ENCODE measurements at places on chromosomes 1 and 21. TPM values are rescaled to one million over a fixed set of nuclear protein-coding genes. Genes with fewer than 3 reads are reported as not detected.
A peak's percentile ranks its signal among the peaks of the same experiment; 100 is the strongest.

- no peak for DNase-seq
- no peaks in the 10 kb centered on the region for H3K27me3 ChIP-seq
- no peaks in the 10 kb centered on the region for H3K4me1 ChIP-seq
- no peak overlapping the region for H3K27ac ChIP-seq
- no peak overlapping the region for H3K4me3 ChIP-seq
Observed at GRCh38 chr1:208528578-208529240, 284.5 kb upstream of the PLXNA2 start.

GRCh38 chr1:230548997-230549396 is 93.3 kb upstream of the COG2 start:
- H3K4me3 ChIP-seq: no peak overlapping the region
- no peak for DNase-seq
- H3K36me3 ChIP-seq: no peaks in the 10 kb centered on the region
- no peaks in the 10 kb centered on the region for H3K4me1 ChIP-seq

DNA sequence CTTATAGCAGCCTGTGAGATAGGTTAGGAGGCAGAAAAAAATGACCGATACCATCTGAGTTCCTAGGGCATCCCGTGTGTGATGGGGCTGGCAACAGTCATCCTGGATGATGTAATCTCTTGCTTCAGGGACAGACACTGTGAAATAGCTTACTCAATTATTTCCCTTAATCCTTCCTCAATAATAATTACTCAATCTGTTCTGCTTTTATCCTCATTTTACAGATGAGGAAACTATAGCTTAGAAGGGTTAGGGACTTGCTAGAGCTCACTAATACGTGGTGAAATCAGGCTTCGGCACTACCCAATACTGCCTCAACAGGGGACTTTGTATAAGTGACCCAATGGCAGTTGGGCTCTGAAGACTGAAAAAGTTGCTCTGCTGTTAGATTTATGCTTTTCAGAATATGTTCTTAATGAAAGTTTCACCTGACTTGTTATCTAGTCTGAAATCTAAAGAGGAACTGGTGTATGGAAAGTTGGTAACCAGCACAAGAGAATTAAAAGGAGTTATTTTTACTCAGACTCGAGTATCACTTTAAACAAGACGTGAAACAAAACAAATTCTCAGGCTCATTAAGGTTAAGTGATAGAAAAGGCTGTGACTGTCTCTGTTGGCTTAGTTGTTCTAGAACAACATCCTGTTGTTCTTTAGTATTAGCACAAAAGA is 14.4 kb downstream of the CD55 start:
- no peak overlapping the region for H3K4me3 ChIP-seq
- DNase-seq: no peak
- no peaks in the 10 kb centered on the region for H3K27me3 ChIP-seq
- no peak overlapping the region for H3K27ac ChIP-seq
- no peaks in the 10 kb centered on the region for H3K4me1 ChIP-seq
- H3K36me3 ChIP-seq: peaks cover 26% of the 10 kb centered on the region

- no peak overlapping the region for H3K27ac ChIP-seq
- H3K27me3 ChIP-seq: no peaks in the 10 kb centered on the region
- no peaks in the 10 kb centered on the region for H3K36me3 ChIP-seq
- no peak overlapping the region for H3K4me3 ChIP-seq
- DNase-seq: no peak
- no peaks in the 10 kb centered on the region for H3K4me1 ChIP-seq
Observed at GRCh38 chr1:33712186-33712585, 151.7 kb upstream of the HMGB4 start.

GRCh38 chr1:32855861-32856617 is 14.7 kb downstream of the FNDC5 start:
- H3K27ac ChIP-seq: no peak overlapping the region
- H3K4me3 ChIP-seq: no peak overlapping the region
- no peaks in the 10 kb centered on the region for H3K27me3 ChIP-seq
- DNase-seq: no peak
- H3K36me3 ChIP-seq: peaks cover 24% of the 10 kb centered on the region

- peaks cover 33% of the 10 kb centered on the region for H3K4me1 ChIP-seq
- no peaks in the 10 kb centered on the region for H3K27me3 ChIP-seq
- H3K27ac ChIP-seq: peak overlapping the region; percentile 99
- no peaks in the 10 kb centered on the region for H3K36me3 ChIP-seq
- DNase-seq: peak; percentile 50
Observed at GRCh38 chr21:45322960-45323461, 35.3 kb upstream of the POFUT2 start.

DNA sequence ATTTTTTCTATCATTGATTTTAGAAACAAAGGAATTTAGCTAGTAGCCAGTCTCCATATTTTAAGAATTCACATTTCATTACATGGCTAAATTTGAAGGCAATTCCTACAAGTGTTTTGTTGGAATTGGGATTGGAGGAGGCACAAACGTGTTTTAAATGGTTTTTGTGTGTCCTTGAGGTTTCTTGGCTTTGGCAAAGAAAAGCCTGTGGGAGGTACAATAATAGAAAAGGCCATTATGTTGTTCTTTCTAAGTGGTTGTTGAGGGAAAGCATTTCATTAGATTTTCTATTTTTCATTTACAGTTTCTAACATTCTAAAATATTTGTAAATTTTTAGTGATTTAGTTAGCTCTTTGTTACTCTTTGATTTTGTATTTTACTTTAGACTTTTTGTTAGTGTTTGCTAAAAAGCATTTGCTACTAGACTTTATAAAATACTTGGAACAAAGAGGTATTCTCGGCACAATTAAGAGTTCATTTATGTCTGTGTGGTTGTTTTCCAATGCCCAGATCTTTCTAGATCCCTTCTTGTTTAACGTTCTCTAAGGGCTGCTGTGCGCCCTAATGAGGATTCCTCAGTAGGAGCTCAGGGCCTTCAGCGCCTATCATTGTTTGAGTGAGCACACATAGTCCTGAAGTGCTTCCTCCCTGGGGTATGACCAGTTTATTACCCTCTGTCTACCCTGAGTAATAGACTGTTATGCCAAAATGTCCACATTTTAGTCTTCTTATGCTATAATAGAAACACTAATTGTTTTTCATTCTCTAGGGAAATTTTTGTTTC is 70.0 kb upstream of the KIAA1614 start:
- peaks cover 3% of the 10 kb centered on the region for H3K36me3 ChIP-seq
- no peaks in the 10 kb centered on the region for H3K27me3 ChIP-seq
- no peak overlapping the region for H3K27ac ChIP-seq
- peaks cover 16% of the 10 kb centered on the region for H3K4me1 ChIP-seq
- H3K4me3 ChIP-seq: no peak overlapping the region

GRCh38 chr1:21598904-21599303 is 70.3 kb downstream of the RAP1GAP start:
- no peaks in the 10 kb centered on the region for H3K27me3 ChIP-seq
- H3K27ac ChIP-seq: no peak overlapping the region
- no peak for DNase-seq
- no peak overlapping the region for H3K4me3 ChIP-seq

GRCh38 chr1:32759997-32760623 is 57.0 kb downstream of the YARS1 start:
- H3K27ac ChIP-seq: no peak overlapping the region
- H3K4me3 ChIP-seq: no peak overlapping the region
- H3K27me3 ChIP-seq: no peaks in the 10 kb centered on the region
- no peaks in the 10 kb centered on the region for H3K36me3 ChIP-seq
- peaks cover 10% of the 10 kb centered on the region for H3K4me1 ChIP-seq

Gene ABCA4
- total RNA-seq: 3.7 TPM

Gene EVA1C
- 81.2 TPM for total RNA-seq

DNA sequence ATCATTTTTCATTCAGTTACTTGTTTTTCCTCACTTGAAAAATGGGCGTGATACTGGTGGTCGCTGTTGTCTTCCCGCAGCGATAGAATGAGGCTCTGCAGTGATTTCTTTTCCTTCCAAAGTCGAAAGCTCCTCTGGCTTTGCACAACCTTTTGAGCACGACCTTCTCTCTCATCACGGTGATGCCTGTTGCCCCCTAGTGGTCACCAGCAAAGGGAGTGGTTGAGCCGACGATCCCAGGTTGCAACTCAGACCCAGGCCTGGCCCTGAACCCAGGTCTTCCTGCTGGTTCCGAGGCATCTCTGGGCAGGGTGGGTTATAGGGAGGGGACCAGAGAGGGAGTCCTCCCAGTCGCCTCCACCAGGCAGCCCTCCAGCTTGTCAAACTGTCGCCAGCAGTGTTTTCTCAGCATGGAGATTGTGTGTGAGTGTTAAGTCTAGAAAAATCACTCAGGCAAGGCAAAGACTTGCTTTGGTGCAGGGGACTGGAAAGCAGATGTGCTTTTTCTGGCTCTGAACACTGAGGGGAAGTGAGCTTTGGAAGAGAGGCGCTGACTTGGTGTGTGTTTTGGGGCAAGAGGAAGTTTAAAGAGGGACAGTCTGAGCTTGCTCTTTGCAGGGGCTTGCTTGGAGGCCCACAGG is 285.3 kb downstream of the CAMTA1 start:
- H3K36me3 ChIP-seq: no peaks in the 10 kb centered on the region
- no peaks in the 10 kb centered on the region for H3K27me3 ChIP-seq
- no peak for DNase-seq
- no peak overlapping the region for H3K27ac ChIP-seq

Gene MATN1
- total RNA-seq: not detected

Gene KCNE1
- 10.8 TPM for total RNA-seq

GRCh38 chr1:156664767-156665411 is 12.3 kb downstream of the NES start:
- H3K4me1 ChIP-seq: peaks cover 72% of the 10 kb centered on the region
- no peaks in the 10 kb centered on the region for H3K27me3 ChIP-seq
- peak overlapping the region; percentile 9 for H3K4me3 ChIP-seq
- H3K27ac ChIP-seq: peak overlapping the region; percentile 81

- H3K4me1 ChIP-seq: no peaks in the 10 kb centered on the region
- H3K27ac ChIP-seq: no peak overlapping the region
- H3K36me3 ChIP-seq: no peaks in the 10 kb centered on the region
- H3K27me3 ChIP-seq: no peaks in the 10 kb centered on the region
- H3K4me3 ChIP-seq: no peak overlapping the region
Observed at GRCh38 chr1:216627252-216627651, 96.0 kb downstream of the ESRRG start.

Gene THEM4
- total RNA-seq: 23.3 TPM

Gene KCNJ6
- total RNA-seq: not detected

DNA sequence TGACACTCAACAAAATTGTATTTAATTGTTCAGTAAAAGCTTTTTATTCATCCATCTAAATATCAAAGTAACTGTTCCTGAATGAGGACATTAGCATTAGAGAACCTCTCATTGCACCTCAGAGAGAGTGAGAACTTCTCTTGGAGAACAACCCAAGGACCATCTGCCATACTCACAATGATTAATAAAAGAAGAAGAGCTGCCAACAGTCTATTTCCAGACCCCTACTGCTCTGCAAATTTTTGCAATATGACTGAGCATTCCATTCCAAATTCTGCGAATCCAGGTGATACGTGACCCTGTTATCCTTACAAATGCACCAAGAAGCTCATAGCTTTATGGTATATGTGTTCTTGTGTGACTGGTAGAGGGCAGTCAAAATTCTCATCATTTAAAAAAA is 422.5 kb downstream of the NEGR1 start:
- H3K4me1 ChIP-seq: no peaks in the 10 kb centered on the region
- no peak overlapping the region for H3K27ac ChIP-seq

- no peaks in the 10 kb centered on the region for H3K36me3 ChIP-seq
- H3K4me1 ChIP-seq: peaks cover 10% of the 10 kb centered on the region
- no peaks in the 10 kb centered on the region for H3K27me3 ChIP-seq
- no peak for DNase-seq
- H3K4me3 ChIP-seq: no peak overlapping the region
Observed at GRCh38 chr1:89068291-89068690, 3.3 kb upstream of the GBP1 start.

Gene SHISAL2A
- not detected for total RNA-seq

GRCh38 chr1:996851-997712 is 2.8 kb downstream of the HES4 start:
- H3K4me3 ChIP-seq: no peak overlapping the region
- no peaks in the 10 kb centered on the region for H3K36me3 ChIP-seq
- no peaks in the 10 kb centered on the region for H3K27me3 ChIP-seq
- DNase-seq: no peak
- H3K27ac ChIP-seq: no peak overlapping the region

DNA sequence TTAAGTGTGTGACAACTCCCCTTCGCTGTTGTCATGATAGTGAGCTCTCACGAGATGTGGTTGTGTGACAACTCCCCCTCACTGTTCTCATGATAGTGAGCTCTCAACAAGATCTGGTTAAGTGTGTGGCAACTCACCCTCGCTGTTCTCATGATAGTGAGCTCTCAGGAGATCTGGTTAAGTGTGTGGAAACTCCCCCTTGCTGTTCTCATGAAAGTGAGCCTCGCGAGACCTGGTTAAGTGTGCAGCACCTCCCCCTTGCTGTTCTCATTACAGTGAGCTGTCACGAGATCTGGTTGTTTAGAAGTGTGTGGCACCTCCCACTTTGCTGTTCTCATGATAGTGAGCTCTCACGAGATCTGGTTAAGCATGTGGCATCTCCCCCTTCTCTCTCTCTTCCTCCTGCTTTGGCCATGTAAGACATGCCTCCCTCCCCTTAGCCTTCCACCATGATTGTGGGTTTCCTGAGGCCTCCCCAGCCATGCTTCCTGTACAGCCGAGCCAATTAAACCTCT is 25.1 kb upstream of the LSS start:
- no peaks in the 10 kb centered on the region for H3K27me3 ChIP-seq
- H3K27ac ChIP-seq: no peak overlapping the region
- no peak overlapping the region for H3K4me3 ChIP-seq
- DNase-seq: no peak

Gene DCAF8
- 124 TPM for total RNA-seq

DNA sequence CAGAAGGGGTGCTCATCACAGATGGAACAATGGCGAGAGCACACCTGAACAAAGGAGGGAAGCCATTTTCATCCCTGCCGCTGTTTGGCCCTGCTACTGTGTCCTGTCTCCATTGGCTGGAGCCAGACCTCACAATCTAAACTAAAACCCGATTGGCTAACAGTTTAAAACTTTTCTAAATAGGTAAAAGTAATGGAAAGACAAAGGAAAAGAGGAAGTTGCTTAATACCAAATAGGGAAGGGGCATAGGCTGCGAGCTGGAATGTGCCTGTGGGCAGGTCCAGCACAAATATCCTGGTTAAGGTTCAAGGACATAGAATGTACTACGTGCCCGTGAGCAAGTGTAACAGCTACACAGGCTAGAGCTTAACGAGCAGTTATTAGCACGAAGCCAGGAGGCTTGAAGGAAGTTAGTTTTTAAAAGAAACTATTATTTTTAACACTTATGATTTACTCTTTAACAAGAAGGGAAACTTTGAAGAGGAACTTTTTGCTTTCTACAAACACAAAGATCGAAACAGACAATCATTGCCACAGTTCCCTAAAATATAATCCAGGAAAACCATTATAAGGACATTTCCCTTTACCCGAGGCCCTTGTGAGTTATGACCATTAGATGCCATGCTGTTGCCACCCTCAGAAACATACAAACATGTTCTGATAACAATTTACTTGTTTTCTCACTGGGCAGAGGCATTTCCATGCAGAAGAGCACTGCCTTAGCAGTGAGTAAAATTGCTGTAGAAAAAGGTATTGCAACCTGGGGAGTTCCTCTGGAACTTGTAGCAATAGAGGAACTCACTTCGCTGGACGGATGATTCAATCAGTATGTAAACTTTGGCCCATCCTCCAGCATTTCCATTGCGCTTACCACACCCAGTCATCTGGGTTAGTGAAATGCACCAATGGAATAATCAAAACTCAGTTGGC is 4.8 kb upstream of the PTTG1IP start:
- no peaks in the 10 kb centered on the region for H3K36me3 ChIP-seq
- DNase-seq: no peak
- no peaks in the 10 kb centered on the region for H3K27me3 ChIP-seq
- H3K4me1 ChIP-seq: peaks cover 17% of the 10 kb centered on the region
- no peak overlapping the region for H3K4me3 ChIP-seq
- H3K27ac ChIP-seq: no peak overlapping the region

Gene PLOD1
- 123 TPM for total RNA-seq

- H3K4me1 ChIP-seq: no peaks in the 10 kb centered on the region
- H3K4me3 ChIP-seq: no peak overlapping the region
- no peaks in the 10 kb centered on the region for H3K27me3 ChIP-seq
- no peak for DNase-seq
Observed at GRCh38 chr1:43861337-43861736, 72.3 kb upstream of the ARTN start.
